ENCODE measurements at places on chromosomes 6 and 20.

DNA sequence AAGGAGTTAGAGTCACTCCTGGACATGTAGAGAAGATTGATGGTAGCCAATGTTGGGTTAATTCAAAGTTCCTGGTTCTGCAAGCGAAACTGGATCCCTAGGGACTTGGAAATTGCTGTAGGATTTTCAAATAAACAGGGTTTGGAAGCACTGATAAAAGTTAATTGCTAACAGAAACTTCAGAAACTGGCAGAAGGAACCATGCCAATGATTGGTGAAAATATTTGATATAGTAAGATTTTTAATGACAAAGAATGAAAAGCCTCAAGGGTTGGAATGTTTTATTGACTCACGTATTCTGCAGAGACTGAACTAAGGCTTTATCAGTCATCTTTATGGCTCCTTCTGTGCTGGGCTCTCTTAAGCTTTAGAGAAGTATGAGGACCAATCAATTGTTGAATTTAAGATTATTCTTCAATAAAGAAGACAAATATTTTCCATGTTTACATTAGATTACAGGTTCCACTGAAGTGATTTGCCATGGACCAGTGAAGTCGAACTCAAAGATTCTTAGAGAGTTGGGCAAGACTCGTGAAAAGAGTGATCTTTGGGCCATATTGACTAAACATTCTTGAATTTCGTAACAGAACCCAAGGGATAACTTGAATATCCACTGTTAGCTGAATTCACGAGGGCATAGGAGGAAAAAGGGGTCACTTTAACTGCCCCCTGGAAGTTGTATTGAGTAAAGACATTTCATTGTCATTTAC, 371.4 kb downstream of the HDGFL1 start:
- DNase-seq: no peak

- peak; percentile 69 for DNase-seq
Observed at GRCh38 chr20:33490023-33490933, at the start of gene CBFA2T2. Gene CBFA2T2 (plus strand): TSS chr20:33490096. CDS start chr20:33490268, 172 bp downstream.

- DNase-seq: no peak
Observed at GRCh38 chr20:37945091-37945547, 42.2 kb downstream of the VSTM2L start.

GRCh38 chr6:158610319-158610968, 34.1 kb downstream of the DYNLT1 start:
- DNase-seq: no peak

DNA sequence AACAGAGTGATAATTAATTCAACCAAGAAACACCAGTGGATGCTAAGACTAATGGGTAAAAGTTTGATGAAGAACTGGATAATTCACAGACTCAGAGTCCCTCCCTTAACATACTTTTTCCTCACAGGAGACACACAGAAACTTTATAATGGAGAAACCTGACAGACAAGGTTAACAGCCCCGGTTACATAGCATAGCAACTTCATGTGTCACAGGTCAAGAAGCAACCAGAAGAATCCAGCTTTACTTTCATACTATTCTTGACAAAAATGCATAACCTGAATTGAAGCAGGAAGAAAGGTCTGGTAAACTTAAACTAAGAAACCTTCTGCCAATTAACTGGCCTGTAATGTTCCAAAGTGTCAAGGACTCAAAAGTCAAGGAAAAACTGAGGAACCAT, 375.9 kb downstream of the RNF144B start:
- no peak for DNase-seq

GRCh38 chr6:39684790-39685488, 40.3 kb downstream of the KIF6 start:
- DNase-seq: no peak

- DNase-seq: peak; percentile 87
Observed at GRCh38 chr6:89940225-89941027, 46.2 kb downstream of the GJA10 start.

- no peak for DNase-seq
Observed at GRCh38 chr6:45743028-45743615, 272.5 kb downstream of the CLIC5 start.

DNA sequence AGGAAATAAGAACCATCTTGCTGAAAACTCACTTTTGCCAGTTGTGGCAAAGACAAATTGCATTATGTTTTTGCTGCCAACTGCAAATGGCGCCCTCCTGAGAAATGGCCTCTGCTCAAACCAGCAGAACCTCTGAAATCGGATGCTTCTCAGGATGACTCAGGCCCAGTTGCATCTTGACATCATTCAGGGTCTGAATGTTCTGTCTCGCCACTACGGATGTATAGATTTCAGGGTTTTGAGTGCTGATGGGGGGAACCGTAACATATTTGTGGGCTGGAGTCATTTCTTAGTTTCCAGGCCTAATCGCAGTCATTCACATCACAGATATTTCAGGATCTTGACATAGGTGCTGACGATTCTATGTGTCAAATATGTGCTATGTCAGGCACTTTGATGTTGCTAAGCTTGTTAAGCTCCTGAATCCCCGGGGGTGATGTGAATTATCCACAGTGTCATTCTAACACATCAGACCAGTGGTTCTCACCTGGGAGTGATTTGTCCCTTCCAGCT, 207.1 kb downstream of the NFATC2 start:
- DNase-seq: peak; percentile 100

DNA sequence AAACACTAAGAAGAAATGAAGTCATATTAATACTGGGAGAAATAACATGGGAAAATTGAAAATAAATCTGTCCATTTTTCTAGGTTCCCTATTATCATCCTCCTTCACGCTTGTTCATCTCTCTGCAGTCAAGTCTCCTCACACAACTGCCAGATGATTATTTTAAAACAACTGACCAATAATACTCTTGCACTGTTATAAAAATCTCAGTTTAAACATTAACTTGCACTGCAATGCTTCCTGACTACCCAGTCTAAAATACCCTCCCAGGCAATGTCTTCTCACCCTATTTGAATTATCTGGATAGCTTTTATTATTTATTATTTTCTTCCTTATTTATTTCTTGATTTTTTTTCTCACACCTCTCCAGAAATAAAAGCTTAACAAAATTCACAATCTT, 5.7 kb downstream of the EYS start:
- DNase-seq: no peak

GRCh38 chr20:2320813-2321658, 25.2 kb downstream of the TGM3 start:
- no peak for DNase-seq
